ENCODE measurements at places on chromosomes 11 and 22.

GRCh38 chr11:62269654-62270278 is at the start of gene SCGB2A2:
Gene SCGB2A2 (plus strand): TSS chr11:62270158. CDS start chr11:62270217, 59 bp downstream.
- no peak for DNase-seq
- H3K4me3 ChIP-seq = no peak within 1 kb of the TSS
- H3K27me3 ChIP-seq = peaks cover 11% of the 10 kb centered on the region
- no peaks in the 10 kb centered on the region for H3K36me3 ChIP-seq
- H3K27ac ChIP-seq = no peak within 1 kb of the TSS
- no peaks in the 10 kb centered on the region for H3K4me1 ChIP-seq

DNA sequence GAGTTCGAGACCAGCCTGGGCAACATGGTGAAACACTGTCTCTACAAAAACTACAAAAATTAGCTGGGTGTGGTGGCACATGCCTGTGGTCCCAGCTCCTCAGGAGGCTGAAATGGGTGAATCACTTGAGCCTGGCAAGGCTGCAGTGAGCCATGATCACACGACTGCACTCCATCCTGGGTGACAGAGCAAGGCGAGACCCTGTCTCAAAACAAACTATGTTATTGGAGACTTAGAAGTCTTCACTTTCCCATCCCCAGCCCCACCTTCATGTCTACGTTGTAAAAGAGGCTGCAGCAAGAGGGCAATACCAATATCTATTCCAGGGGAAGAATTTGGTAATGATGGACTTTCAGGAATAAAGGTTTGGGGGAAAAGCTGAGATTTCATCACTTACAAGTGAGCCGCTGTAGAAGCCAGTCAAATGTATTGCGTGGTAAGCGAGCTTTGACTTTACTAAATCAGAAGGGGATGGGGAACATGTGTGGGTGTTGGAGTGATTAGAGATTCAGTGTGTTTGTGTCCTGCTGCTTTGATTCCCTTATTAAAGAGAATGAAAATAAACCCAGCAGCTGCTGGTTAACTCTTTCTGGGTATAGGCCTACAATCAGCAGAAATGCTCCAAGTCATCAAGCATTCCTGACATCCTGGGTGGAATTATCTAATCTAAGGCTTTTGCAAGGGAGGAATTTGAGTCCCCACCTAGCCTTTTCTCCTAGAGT is 53.7 kb downstream of the UBASH3B start:
- peak overlapping the region; percentile 68 for H3K27ac ChIP-seq
- no peaks in the 10 kb centered on the region for H3K27me3 ChIP-seq
- H3K4me3 ChIP-seq = no peak overlapping the region
- DNase-seq = no peak
- H3K36me3 ChIP-seq = no peaks in the 10 kb centered on the region

DNA sequence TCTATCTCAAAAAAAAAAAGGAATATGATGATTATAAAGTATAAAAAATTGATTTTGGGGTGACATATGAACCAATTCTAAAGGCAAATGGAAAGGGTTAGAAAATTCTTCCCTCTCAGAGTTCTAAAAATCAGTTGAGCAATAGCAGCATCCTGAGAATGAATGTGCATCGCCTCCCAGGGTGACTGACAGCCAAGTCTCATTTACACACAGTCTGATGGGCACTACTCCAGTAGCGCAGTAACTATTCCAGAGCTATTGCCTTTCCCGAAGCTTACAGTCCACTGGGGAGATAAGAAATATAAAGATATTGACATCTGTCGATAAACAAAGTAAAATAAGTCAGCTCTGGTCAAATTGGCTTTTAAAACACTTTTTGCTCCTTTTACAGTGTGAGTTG is 32.3 kb upstream of the SORL1 start:
- H3K36me3 ChIP-seq = no peaks in the 10 kb centered on the region
- DNase-seq = no peak
- H3K4me1 ChIP-seq = peaks cover 28% of the 10 kb centered on the region

DNA sequence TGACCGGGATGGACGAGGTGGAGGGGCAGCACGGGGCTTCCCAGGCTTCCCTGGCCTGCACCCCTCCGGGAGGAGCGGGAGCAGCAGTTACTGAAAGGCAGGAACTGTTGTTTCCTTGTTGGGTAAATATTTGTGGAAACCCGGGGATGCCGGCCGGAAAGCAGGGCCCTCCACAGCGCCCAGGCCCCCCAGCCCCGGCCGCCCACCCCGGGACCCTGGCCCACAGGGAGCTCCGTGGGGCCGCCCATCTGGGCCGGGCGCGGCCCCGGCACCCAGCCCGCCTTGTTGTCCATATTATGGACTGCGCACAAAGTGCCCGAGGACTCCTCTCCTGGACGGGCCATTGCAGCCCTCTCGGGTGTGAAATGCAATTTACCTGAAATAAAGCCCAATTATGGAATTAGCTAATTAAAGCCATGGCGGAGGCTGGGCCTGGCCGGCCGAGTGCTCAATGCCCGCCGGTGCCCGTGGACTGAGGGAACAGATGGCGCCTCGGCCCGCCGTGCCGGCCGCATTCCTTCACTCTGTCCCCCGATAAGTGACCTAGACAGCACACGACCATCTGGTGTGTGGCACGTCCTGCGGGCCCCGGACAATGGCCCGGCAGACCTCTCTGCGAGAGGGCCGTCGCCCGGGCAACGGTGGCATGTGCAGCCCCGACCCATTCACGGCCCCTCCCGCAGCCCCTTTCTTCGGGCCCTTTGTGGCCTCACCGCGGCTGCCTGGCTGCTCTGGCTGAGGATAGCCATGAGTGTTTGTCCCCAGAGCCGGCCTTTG is 35.4 kb downstream of the CDKN1C start:
- peaks cover 4% of the 10 kb centered on the region for H3K27me3 ChIP-seq
- no peak for DNase-seq
- peaks cover 4% of the 10 kb centered on the region for H3K4me1 ChIP-seq
- H3K27ac ChIP-seq = no peak overlapping the region

GRCh38 chr22:30575859-30576258 is 1.4 kb upstream of the GAL3ST1 start:
- H3K27me3 ChIP-seq = peaks cover 2% of the 10 kb centered on the region
- H3K27ac ChIP-seq = no peak overlapping the region
- no peak overlapping the region for H3K4me3 ChIP-seq
- DNase-seq = no peak
- H3K4me1 ChIP-seq = no peaks in the 10 kb centered on the region
